Activated naive CD4-positive, alpha-beta T cell treated with anti-CD3 and anti-CD28 coated beads for 36 hours (primary cell): ENCODE measurements at places on chromosomes 11 and 22. TPM values are rescaled to one million over a fixed set of nuclear protein-coding genes. Genes with fewer than 3 reads are reported as not detected.

GRCh38 chr11:68150037-68150436, 28.8 kb upstream of the CHKA start:
- DNase-seq = no peak

GRCh38 chr22:24148266-24149197, 32.8 kb upstream of the SUSD2 start:
- no peak for DNase-seq

GRCh38 chr11:77208535-77208934, 80.5 kb downstream of the MYO7A start:
- DNase-seq = no peak

- DNase-seq = no peak
Measured at GRCh38 chr11:10317151-10317755, 12.4 kb downstream of the ADM start.

- DNase-seq = no peak
Measured at GRCh38 chr11:34416766-34417165, 22.0 kb upstream of the CAT start.

- DNase-seq = no peak
Measured at GRCh38 chr22:33415401-33415800, 357.2 kb upstream of the SYN3 start.

- no peak for DNase-seq
Measured at GRCh38 chr11:114147375-114148012, 88.0 kb downstream of the ZBTB16 start.

DNA sequence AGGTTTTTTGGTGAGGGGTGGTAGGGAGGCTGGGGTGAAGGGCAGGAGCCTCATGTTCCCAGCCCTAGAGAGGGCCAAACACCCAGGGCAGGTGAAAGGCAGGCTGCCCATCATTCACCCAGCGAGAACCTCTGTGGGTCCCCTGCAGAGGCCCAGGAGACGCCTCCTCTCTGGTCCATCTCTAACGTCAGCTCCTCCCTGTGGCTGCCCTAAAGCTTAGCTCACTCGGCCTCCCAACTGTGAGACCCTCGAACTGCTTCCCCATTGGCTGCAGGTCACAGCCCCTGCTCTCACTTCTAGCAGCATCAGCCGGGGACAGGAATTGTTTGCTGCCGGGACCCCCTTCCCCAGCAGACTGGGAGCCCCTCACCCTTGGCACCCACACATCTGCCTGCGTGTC, 615 bp upstream of the NFAM1 start:
- DNase-seq = no peak

DNA sequence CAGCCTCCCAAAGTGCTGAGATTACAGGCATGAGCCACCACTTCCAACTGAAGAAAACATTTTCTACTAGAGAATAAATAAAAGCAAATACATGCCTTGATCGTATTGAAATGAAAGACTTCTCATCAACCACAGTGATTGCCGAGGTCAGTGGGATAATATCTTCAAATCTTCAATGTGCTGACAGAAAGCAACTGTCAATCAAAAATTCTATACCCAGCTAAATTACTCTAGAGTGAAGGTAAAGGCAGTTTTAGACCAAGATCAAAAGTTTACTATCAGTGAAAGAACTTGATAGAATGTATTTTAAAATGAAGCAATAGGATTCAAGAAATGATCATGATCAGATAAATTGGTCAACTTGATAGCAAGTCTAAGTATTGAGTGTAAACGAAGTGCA, 130.6 kb downstream of the BRD1 start:
- no peak for DNase-seq

Gene OR5M3
- not detected for total RNA-seq

Gene E2F8
- total RNA-seq = 19.5 TPM

Gene THY1
- total RNA-seq = 0.17 TPM
